ENCODE measurements at places on chromosomes 16 and 17.
A peak's percentile ranks its signal among the peaks of the same experiment; 100 is the strongest.

DNA sequence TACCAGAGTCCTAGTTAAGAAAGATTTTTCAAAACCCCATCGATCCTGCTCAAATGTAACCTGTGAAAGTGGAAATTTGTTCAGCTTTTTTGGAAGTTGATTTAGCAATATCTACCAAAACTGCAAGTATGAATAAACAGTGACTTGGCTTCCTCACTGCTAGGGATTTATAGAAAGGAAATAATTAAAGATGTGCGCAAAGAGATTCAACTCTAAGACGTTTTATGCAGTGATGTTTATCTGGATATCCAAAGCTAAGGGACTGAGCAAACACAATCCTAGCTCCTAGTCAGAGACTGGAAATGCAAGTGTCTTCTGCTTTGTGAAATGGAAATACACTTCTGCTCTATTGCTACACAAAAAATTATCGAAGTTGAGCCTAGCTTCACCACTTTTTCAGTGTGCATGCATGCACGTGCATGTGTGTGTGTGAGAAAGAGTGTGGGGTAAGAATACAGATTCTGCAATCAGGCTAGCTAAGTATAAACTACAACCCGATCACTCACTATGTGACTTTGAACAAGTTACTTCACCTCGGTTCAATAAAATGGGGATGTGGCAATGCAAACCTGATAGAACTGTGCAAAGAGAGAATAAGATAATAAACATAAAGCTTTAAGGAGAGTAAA lies 52.1 kb upstream of the FOXF1 start:
- no peak for DNase-seq

DNA sequence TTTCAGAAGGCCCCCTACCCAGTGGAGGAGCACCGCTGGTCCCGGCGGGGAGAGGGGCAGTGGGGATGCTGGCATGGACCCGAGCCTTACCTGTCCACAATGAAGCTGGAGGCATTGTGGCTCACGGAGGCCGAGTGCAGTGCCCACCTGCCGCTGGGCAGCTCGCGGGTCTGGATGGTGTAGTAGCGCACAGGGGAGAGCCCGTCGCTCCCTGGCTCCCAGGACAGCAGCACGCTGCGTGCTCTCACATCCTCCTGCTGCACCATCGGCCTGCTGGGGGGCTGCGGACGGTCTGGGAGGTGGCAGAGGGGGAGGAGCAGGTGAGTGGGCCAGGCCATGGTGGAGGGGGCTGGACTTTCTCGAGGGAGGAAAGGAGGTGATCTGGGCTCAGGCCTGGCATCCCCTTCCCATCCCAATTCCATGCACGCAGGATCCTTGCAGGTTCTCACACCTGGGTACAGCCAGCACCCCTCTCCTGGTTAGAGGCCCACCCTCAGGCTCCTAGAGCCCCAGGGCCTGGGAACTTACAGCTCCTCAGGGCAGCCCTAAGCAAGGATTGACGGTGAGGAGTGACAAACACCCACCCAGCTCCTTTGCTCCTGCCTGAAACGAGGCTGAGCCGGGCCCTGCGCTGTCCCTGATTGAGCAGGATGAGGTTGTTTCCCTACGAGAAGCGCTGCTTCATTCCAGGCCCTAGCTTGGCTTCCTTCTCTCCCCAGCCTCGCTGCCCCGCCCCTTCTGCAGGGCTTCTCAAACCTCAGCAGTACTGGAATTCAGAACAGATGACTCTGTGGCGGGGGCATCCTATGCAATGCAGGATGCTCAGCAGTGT lies 76.2 kb upstream of the CDC42EP4 start:
- DNase-seq: no peak

DNA sequence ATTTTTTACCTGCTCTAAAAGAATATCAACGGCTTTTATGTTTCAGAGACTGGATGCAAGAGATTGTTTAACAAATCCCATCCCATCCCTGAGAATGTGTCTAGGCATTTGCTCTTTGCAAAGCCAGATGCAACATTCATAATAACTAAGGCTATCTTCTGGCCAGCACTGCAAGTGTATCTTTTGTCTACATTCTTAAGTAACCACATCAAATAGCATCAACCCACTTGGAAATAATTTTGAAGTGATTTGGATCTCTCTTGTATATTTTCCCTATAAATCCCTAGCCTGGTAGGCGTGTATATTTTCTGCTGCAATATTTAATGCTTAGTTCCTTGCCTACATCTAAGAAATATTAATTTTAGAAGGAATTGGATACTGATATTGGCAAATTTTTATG lies 64.3 kb downstream of the PIGL start:
- DNase-seq: no peak

DNA sequence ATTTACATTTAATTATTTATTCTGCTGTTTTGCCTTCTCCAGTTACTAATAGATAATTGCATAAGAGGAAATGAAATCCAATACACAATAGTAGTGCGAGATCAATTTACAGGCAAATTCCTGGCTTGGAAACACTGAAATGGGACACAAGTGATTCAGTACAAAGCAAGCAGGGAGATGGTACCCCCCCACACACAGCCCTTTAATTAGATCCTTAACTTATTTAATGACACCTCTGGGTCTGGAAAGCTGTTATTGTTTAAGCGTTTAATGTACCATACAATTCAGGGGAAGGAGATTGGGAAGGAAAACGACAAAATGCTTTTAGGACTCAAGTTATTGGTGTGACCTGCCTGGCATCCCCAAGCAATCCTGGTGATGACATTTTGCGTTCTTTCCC lies 318.2 kb downstream of the NPIPA8 start:
- no peak for DNase-seq

DNA sequence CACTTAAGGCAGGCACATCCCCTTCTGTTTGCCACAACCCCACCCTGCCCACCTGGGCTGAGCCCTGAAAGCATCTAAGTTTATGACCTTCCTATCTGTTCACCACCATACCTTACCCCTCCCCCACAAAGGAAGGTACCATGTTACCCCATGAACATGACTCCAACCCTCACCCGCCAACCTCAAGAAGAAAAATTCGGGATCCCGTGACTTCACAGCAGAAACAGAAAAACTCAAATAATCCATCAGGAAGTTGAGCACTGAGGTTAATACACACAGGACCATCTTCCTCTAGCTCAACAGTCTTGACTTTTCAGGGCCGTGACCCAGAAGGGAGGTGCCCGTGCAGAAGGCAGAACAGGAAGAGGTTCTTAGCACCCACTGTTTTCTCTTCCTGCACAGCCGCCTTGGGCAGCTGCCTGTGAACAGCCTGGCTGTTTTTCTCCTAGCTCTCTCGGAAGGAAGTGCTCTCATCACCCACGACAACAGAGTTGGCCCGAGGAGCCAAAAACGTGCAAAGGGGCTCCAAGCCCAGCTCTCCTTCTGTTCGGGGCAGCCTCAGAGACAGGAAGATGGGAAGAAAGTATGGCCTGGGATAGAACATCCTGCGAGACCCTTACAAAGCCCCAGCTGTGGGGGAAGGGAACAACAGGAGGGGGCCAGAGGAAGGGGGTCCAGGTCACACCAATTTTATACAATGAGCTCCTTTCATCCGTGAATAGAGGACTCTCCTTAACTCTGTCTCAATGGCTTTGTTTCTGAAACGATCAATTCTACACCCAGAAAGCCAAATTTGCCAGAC lies 101.1 kb downstream of the XYLT1 start:
- no peak for DNase-seq

GRCh38 chr16:66328282-66328681 lies 38.2 kb upstream of the CDH5 start:
- DNase-seq: no peak

GRCh38 chr16:83102336-83102735 lies 475.6 kb downstream of the CDH13 start:
- DNase-seq: no peak

- DNase-seq: no peak
These were observed 38.2 kb downstream of the GRB2 start for GRCh38 chr17:75367312-75367711.

DNA sequence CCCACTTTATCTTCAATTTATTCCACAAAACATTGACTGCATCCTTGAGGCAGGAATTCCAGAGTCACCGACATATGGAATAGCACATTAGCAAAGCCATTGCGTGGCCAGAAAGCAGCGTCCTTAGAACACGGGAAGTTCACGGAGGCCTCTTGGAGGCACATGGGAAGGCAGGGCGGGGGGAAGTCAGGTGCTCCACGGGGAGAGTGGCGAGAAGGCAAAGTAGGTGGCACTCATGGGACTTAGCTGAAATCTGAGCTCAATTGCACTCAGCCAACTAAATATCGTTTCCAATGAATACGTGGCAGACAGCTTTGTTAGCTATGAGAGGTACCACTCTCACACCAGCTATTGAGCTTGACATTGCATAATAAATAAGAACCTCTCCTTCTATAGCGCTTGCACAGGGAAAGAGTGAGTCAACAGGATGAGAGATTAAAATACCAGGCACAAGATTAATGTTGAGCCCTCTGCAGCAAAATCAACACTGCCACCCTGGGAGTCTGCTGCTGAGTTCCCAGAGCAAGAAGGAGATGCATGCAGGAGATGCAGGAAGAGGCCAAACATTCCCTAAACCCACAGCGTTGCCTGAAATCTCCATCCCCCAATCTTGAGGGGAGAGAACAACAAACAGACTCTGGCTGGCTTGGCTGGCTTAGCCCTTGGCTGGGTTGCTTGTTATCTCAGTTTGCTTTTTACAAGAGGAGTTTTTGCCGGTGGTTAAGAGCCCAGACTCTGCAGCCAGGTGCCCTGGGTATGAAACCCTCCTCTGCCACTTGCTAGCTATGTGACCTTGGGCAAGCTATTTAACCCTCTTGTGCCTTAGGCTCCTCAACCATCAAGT lies 28.8 kb downstream of the ABCC12 start:
- DNase-seq: no peak

DNA sequence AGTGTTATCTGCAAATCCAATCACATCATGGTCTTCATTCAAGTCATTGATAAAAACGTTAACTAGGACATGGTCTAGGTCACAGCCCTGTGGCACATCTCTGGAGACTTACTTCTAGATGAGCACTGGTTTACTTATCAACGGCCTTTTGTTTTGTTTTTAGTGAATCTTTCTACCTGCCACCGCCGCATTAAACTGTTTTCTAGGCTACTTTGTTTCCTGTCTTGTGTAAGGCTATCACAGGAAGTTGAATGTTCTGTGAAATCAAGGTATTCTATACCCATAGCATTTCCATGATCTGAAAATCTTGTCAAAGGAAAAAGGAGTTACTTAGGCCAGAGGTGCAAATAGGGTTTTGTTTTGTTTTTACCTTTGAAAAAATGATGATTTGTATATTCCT lies 26.9 kb downstream of the SOCS3 start:
- no peak for DNase-seq

GRCh38 chr17:28230011-28230410 lies 89.0 kb upstream of the TMEM97 start:
- no peak for DNase-seq

DNA sequence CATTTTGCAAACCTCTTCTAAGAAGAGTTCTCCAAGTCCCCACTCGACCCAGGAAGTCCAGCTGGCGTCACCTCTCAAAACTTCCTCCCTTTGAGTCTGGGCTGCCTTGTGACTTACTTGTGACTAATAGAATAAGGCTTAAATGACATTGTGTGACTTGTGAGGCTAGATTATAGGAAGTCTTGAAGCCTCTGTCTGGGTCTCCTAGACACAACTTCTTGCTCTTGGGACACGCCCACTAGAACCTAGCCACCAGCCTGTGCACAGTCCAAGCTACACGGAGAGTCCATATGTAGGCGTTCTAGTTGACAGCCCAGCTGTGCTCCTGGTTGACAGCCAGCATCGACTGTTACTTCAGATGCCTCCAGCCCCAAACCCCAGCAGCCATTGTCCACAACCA lies 66.7 kb upstream of the TANC2 start:
- DNase-seq: no peak

- DNase-seq: no peak
These were observed 372.3 kb downstream of the SEC14L1 start for GRCh38 chr17:77513045-77513444.

- DNase-seq: no peak
These were observed 6.9 kb downstream of the METRNL start for GRCh38 chr17:83086199-83086880.

DNA sequence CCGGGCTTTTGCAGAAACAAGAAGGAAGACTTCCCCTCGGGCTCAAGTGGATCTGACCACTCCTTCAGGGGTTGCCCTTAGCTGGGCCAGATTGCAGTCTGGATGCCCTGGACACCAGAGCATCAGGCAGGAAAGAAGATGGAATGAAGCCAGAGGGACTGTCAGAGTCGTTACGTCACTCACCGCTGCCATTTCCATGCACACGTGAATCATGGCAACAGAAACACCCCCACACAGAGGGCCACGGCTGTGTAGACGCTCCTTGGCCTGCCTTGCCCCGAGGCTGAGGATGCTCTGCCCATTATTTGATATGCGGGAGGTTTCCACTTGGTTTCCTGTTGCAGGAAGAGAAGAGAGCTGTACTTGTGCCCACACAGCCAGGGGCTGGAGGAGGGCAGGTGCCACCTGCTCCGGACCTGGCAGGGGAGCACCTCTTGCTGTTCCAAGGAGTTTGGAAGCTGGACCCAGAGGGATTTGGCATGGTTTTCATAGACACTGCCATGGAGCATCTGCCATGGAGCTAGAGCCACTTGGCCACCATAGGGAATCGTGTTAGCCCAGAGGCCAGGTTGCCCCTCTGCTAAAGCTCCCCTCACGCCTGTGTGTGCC lies 29.4 kb downstream of the RBFOX3 start:
- no peak for DNase-seq

DNA sequence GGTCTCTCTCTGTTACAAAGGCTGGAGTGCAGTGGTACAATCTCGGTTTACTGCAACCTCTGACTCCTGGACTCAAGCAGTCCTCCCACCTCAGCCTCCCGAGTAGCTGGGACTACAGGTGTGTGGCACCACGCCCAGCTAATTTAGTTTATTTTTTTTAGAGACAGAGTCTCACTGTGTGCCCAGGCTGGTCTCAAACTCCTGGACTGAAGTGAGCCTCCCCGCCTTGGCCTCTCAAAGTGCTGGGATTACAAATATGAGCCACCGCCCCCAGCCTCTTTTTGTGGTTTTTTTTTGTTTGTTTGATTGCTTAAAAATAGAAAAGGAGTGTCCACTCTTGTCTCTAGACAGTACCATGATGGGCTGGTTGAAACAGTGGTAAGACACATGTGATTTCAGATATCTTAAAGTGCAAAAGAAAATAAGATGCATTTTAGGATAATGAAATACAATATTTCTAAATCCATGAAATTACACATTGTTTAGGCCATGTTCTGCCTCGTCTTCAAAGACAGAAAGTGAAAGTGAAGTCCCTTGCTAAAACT lies 27.4 kb downstream of the KIAA0513 start:
- DNase-seq: no peak

GRCh38 chr16:83356266-83356665 lies 451.5 kb upstream of the HSBP1 start:
- DNase-seq: peak; percentile 74

GRCh38 chr16:84194470-84195200 lies 3.7 kb downstream of the ADAD2 start:
- DNase-seq: peak; percentile 89

- no peak for DNase-seq
These were observed 493.7 kb upstream of the ERCC4 start for GRCh38 chr16:13426269-13426668.

DNA sequence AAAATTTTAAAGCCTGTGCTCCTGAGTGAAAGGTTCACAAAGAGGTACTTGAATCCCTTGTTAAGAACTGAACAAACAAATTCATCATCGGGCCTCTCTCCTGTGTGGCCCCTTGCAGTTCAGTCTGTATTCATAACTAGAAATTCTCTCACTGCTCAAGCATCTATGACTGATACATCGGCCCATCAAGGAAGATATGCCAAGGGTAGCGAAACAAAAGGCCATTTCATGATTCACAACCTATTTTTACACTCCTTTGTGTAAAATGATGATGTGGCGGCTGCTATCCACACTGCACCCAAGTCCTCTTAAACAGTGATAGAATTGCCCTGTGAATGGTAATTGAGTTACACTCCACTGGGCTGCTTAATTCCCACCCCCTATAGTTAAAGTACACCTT lies 204.6 kb downstream of the STX8 start:
- DNase-seq: peak; percentile 98

- no peak for DNase-seq
These were observed 158.5 kb downstream of the PPM1E start for GRCh38 chr17:58913971-58914769.

All from NCI-H146 (cell line).